Umbilical cord (tissue), 2 donors: ENCODE measurements at places on chromosomes 5 and 9. TPM values are rescaled to one million over a fixed set of nuclear protein-coding genes. Genes with fewer than 3 reads are reported as not detected.

- DNase-seq, result peak; percentile 24
Measured at GRCh38 chr5:53543401-53543800, 17.0 kb upstream of the NDUFS4 start.

Gene FBP1
- total RNA-seq, result not detected

Gene PCDHB6
- total RNA-seq, result 1.9 TPM

- no peak for DNase-seq
Measured at GRCh38 chr5:17860660-17861315, 226.5 kb downstream of the TAF11L14 start.

Gene SCGB3A2
- total RNA-seq, result not detected

Gene DNAJC25
- 10.6 TPM for total RNA-seq

DNA sequence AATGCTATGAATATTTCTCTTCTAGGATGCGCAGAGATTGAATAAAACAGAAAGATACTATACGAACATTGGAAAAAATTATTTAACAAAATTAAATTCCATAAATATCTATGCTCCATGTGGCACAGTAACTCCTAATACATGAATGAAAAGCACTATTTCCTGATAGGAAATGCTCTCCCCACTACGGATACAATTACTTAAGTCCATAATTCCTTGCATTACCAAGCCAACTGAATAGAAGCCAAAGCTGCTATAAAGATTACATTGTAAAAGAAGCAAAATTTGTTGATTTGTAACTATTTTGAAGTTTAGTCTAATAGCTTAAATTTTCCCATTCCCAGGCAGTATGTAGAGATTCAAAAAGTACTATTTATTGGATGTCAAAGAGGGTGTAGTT, 61.8 kb upstream of the SNX2 start:
- peak; percentile 44 for DNase-seq

Gene IFNW1
- 0.48 TPM for total RNA-seq

DNA sequence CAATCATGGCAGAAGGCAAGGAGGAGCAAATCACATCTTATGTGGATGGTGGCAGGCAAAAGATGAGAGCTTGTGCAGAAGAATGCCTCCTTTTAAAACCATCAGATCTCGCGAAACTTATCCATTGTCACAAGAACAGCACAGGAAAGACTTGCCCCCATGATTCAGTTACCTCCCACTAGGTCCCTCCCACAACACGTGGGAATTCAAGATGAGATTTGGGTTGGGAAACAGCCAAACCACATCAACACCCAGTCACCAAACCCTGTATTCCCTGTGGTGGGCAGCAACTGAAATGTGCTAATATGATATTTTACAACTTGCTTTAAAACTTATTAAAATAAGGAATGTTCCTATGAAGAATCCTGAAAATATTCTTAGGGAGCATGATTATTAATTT, 54.2 kb downstream of the RASGRF2 start:
- DNase-seq, result no peak

GRCh38 chr9:110958847-110959246, 79.4 kb downstream of the LPAR1 start:
- no peak for DNase-seq
